ENCODE measurements at places on chromosomes 11 and 22.

GRCh38 chr11:4626207-4627099 is 10.8 kb upstream of the OR51D1 start:
- peak; percentile 53 for DNase-seq

DNA sequence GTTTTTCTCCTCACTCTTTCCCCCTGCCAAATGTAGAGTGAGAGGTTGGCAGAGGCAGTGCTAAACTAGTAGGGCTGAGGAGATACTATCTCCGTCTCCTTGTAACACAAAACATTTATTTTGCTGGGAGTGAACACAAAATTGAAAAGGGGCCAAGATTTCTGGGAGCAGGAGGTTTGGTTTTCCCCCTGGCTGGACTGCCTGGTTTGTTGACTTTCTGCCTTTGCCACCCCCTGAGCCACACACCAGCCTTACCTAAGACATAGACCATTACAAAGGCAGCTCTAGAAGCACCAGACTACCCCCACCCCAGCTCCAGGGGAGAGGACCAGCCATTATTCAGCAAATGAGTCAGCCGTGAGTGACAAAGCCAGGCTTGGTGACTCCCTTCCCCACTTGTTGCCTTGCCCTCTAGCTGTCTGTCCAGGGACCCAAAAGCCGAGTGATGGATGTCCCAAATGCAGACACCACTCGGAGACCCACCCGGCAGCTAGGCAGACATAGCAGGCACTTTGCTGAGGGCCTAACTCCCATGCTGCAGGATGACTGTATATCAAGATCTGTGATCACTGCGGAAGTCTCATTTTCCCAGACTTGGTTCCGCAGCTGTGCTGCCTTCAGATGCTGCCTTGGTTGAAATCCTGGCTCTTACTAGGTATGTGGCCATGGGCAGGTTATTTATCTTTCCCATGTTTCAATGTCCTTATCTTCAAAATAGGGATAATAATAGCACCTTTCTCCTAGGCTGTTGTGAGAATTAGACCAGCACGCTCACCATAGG is 17.7 kb upstream of the CDON start:
- DNase-seq: no peak

DNA sequence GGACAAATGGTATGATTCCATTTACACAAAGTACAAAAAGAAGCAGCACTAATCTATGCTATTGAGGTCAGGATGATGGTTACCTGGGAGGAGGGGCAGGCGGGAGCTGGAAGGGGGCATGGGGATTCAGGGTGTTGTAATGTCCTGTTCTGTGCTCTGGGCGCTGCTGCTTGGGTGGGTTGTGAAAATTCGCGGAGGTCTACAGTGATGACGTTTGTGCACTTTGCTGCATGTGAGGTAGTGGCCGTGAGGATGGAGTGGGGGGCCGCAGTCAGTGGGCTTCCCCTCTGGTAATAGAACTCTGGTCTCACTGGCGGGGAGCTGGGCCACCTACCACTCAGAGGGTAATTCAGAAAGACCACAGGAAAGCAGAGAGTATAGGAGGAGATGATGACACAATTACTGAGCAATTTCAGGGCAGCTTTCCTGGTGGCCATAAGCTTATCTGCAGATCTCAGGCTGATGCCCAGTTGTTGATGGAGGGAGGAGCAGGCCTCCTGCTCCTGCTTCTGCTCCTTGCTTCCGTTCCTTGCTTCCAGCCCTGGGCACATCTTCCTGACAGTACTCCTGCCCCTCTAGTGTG is 121.5 kb downstream of the CEP164 start:
- DNase-seq: no peak

GRCh38 chr11:76242004-76242779 is 35.9 kb upstream of the WNT11 start:
- no peak for DNase-seq

DNA sequence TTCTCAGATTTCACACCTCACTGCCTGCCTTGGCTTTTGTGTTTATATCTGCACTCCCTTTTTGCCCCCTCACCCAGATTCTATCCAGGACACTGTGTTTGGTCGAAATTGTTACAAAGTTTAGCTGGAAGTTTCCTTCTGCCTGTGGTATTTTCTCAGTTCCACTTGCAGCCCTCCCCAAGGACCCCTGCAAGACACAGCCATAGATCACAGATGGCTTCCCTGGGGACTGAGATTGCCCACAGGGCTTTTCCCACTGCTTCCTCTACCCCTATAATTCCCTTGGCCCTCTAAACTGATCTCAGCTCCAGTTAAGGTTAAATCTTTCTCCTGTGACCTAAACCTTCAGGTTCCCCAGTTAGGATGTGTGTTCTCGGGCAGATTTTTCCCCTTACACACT is 146.1 kb upstream of the C11orf87 start:
- DNase-seq: no peak

GRCh38 chr11:12415342-12415966 is 38.1 kb downstream of the PARVA start:
- DNase-seq: no peak

DNA sequence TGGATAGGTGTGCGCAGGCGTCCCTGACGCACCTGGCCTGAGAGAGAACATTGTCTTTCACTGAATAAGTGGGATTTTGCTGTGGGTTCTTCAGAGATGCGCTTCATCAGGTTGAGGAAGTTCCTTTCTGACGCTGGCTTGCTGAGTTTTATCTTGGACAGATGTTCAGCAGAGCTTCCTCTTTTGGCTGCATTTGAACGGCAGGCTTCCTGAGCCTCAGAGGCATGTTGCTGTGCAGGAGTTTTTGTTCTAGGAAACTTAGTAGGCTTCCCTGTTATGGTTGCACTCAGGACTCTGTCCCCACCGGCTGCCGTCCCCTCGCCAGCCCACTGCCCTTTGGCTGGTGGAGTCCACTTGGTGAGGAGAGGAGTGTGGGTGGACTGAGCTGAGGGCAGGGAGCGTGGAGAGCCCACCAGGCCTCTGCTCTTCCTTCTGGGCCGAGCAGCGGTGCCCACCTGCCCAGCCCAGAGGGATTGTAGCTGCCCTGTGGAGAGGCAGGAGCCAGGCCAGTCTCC is 17.2 kb downstream of the FRMD8 start:
- no peak for DNase-seq

GRCh38 chr22:39915295-39915726 is 14.4 kb downstream of the GRAP2 start:
- DNase-seq: no peak

DNA sequence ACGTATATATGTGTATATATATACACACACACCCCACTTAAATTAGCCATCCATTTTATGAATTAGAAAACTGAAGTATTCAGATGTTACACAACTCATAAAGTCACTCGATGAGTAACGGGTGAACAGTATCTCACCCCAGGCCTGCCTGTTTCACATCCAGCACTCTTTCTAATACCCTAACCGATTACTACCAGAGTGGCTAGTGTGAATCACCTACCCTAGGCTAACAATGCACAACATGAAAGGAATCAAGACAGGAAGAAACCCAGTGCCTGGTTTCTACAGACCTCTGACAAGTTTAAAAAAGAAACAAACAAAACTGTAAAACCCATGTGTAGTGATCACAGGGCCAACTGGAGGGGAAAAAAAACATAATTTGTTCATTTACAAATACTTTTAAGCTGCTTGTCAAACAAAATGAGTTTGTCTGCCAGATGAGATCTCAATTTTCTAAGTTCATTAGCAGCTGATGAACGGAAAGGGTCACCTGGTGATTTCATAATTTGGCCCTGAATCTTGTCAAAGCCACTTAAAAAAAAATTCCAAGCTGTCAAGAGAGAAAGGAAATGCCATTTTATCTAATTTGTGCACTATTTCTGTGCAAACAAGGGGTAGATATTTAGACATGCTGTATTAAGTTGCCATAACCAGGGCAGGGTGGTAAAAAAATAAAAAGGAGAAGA is 134.8 kb downstream of the LARGE1 start:
- no peak for DNase-seq

DNA sequence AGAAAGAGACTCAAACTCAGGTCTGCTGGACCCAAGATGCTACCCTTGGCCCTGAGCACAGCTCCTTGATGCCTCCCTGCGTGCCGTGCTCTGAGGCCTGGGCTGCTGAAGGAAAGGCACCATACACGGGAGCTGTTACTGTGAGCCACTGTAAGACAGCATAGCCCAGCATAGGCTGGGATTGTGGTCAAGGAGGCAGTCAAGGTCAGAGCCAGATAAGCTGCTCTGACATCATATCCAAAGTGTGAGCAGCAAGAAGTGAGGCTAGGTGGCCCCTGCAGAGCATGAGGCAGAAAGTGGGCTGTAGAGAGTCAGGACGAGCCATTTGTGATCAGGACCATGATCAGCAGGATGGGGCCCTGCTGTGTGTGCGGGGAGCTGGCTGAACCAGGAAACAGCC is 7.7 kb downstream of the SLC22A8 start:
- DNase-seq: no peak

DNA sequence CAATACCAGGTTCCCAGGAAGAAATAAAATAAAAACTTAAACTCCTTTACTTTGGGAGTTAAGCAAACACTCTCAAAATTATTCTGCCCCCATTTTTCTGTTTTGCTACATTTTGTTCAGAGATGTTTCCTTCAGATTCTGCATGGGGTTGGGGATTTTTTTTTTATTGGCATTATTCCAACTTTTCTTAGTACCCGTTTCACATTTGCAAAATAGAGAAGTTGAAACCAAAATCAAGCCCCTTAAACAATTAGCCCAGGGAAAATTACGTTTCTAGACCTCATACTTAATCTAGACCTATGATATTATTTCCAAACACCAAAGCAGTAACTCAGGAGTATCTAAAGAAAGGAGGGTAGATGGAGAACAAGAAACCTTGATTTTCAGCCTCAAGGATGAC is 20.6 kb upstream of the MS4A7 start:
- no peak for DNase-seq

DNA sequence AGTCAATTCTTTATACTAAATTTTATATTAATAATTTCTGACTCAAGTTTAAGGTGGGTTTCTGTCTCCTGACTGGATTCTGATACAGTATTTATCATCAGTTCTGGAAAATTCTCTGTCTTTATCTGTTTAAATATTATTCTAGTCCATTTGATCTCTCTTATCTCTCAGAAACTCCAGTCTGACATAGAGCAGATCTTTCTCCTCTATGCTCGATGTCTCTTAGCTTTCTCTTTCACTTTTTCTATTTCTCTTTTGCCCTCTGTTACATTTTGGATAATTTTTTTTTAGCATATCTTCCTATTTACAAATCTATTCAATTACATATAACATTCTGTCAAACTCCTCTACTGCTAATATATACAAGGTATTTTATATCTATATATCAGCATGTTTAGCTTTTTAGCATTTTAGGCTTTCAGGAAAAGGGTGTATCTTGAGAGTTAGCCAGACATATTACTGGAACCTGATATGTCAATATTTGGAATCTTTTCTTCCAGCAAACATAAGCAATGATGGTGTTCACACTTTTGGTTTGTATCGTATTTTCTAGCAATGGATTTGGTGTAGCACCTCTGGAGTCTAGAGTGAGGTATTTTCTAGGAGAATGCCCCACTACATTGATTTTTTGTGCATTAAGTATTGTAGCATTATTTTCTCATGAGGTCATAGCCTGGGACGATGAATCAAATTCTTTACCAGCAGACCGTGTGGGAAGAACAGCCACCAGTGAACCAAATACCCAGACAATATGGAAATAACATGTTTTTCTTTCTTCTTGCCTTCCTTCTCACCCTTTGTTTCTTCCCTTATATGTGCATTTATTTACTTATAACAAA is 4.1 kb upstream of the NNMT start:
- DNase-seq: no peak

DNA sequence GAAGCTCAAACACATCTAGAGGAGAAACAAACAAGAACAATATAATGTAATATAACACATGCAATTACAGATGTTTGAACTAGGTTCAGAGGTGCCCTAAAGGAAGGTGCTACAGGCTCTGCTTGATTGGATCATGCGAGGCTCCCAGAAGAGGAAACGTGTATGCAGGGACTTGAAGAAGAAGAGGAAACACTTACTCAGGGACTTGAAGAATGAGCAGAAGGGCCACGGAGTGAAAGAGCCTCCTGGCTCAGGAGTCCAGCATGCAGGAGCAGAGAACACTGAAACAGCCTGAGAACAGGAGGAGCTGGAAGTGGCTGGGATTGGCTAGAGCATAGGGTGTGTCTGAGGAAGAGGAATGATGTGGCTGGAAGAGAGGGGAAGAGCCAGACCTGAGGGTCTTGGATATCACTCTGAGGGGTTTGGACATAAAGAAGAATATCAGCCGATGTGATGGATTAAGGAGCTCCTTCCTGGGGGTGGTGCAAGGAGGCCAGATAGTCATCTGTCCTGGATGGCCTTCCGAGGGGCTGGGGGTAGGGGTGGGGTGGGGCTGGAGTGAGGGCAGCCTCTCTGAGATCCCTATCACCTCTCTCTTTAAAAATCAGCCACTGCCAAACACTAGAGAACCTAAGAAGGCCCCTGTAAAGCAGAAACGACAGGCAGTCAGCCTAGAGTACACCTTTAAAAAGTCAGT is 16.8 kb downstream of the FZD4 start:
- no peak for DNase-seq

DNA sequence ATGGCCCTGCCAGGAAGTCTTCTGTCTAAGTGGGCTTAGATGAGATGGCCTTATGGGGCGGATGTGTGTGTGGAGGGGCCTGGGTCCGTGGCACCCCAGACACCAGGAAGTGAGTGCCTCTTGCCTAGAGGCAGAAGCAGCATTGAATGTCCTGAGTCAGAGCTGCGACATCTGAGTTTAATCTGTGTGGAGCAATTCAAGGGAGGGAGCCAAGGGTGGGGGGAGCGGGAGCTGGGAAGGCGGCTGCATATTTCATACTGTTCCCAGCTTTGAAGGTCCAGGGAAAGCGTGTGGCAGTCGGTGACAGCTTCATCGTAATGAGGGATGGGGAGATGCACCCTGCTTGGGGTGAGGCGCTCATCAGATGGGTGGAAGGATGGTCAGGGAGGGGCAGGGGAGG is 73.5 kb upstream of the THY1 start:
- DNase-seq: no peak

GRCh38 chr11:35277827-35278226 is 138.9 kb downstream of the CD44 start:
- DNase-seq: no peak

GRCh38 chr11:2540992-2541680 is 96.3 kb downstream of the KCNQ1 start:
- no peak for DNase-seq

GRCh38 chr11:73781303-73781702 is 6.4 kb upstream of the MRPL48 start:
- DNase-seq: no peak

DNA sequence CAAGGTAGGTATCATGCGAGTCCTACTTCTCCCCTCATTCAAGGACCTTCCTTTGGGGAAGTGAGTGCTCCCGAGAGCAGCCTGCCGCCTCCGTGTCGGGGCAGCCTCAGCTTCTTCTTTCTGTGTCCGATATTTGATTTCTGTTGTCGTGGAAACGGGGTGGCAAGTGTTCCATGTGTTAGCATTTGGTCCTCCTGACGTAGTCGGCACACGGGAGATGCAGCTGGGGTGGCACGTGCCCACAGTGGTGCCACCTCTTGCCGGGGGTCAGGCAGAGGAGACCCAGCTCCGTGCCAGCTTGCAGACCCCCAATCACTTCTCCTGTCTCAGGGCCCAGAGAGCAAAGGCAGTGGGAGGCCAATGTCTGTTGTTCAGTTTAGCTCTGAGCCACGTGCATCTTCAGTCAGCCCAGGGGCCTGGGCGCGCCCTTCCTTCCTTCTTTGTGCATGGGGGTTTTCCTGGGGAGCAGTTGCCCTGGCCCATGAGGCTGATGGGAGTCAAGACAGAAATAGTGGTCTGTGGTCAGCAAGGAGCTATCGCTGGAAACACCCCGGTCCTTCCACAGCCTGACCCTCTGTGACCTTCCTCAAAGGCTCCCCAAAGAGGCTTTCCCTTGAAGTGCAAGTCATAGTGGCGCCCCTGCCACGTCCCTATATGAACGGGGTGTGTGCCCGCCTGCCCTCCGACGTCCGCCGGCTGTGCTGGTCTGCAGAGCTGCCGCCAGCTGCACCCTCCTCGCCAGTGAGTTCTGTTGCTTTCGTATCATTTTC is 44.5 kb downstream of the PARVB start:
- no peak for DNase-seq
